ENCODE measurements at places on chromosomes 4 and X.

- peak; percentile 82 for ATAC-seq
Observed at GRCh38 chr4:37666625-37667071, 19.5 kb downstream of the RELL1 start.

- peak; percentile 47 for ATAC-seq
Observed at GRCh38 chrX:38561951-38562719, 793 bp downstream of the TSPAN7 start.

- no peak for ATAC-seq
Observed at GRCh38 chr4:151105454-151106032, 6.1 kb downstream of the RPS3A start.

DNA sequence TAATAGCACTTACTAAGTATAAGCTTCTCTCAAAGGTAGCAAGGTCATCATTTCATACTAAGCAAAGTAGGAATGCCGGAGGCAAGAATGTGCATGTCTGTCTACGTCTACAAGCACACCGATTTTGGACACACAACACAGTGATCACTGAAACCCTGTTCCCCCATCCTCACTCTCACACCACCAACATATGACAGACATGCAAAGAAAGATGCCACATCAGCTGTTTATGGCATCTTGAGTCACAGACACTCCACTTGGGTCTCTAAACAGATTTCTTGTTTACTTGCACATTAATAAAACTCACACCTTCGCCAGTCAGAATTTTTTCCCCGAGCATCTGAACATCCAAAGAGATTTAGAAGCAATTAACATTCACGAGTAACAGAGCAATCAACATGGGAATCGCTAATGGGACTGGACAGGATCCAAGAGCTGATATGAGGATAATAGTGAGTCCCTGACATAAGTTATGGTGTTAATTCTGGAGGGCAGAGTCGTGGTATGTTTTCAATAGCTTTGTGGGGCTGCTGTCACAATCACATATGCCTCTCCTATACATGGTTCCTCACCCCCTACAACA, 324.1 kb downstream of the DHX15 start:
- no peak for ATAC-seq

GRCh38 chr4:19304028-19304427, 947.7 kb upstream of the SLIT2 start:
- ATAC-seq: no peak

- peak; percentile 68 for ATAC-seq
Observed at GRCh38 chrX:87664381-87664780, 146.8 kb downstream of the KLHL4 start.

DNA sequence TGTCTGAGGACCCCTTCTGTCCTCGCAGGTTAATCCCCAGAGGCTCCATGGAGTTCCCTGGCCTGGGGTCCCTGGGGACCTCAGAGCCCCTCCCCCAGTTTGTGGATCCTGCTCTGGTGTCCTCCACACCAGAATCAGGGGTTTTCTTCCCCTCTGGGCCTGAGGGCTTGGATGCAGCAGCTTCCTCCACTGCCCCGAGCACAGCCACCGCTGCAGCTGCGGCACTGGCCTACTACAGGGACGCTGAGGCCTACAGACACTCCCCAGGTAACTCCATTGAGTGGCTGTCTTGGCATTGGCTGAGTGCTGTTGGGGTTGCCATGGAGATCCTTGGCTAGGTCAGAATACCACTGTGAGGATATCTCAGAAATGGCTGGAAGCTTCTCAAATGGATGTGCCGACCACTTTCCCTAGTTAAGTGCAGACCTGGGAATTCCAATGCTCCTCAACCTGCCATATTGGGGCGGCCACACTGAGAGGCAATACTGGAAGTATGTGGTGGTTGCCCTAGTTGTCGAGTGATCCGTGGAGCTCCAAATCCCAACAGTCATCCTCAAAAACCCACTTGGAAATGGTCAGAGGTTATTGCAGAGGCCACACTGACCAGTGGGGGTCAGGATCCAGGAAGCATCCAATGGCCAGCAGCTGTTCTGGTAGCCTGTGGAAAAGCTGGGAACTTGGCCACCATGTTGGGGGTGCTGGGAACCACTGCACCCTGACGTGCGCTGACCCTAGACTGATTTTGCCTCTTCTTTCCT, 4.9 kb downstream of the GATA1 start:
- no peak for ATAC-seq

DNA sequence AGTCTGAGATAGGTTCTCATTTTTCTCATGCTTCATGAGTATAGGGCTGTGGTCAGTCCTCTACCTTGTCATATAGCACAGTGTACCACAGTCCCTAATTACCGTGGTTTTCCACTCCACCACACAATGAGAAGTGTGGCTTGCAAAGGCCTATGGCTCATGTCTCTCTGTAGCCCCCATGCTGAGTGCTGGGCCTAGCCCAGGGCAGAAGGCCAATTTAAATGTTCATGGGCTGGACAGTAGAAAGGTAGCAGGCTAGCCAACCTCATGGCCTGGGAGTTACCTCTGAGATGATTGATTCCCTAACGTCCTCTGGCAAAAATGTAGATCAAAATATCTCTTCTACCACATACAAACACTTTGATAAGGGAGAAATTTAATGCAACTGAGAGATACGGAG, 222.5 kb downstream of the AFF2 start:
- ATAC-seq: no peak

- ATAC-seq: no peak
Observed at GRCh38 chr4:24781999-24782745, 13.2 kb upstream of the SOD3 start.

DNA sequence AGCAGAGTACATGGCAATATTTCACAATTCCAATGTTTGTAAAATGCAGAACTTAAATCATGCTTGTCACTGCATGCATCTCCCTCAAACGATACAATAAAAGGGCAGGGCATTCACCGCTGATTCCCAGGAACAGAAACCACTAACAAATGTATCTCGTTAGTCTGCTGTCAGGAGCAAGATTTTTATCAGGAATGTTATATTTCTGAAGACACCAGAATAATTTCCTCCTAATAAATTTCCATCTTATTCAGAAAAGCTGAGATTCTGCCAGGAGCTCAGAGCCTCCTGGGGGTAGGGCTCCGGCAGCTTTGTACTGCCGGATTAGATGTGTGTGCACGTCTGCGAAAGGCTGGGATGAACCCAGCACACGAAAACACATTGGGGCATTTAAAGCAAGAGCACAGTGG, 54.0 kb upstream of the LDB2 start:
- peak; percentile 94 for ATAC-seq

- no peak for ATAC-seq
Observed at GRCh38 chr4:98150092-98150761, 7.0 kb upstream of the STPG2 start.

- peak; percentile 4 for ATAC-seq
Observed at GRCh38 chr4:74098427-74098994, 484 bp downstream of the CXCL2 start.

DNA sequence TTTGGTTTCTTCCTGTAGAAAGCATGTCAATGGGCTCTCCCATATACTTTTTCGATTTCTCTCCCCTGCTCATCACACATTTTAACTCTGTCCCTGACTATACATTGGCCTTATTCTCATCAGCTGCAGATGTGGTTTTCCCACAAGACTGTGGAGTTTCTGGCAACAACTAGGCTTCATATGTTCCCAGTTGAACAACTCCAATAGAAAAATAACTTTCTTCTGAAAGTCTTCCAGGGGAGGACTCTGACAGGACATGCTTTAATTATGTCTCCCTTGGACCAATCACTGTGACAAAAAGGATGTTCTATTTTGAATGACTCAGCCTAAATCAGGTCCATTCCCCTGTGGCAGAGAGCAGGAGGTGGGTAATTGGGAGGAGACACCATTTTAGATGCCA, 28.1 kb downstream of the SPANXC start:
- peak; percentile 47 for ATAC-seq

GRCh38 chr4:163556177-163556576, 61.7 kb downstream of the TMA16 start:
- peak; percentile 66 for ATAC-seq

GRCh38 chrX:49174723-49175122, 3.0 kb downstream of the PLP2 start:
- ATAC-seq: no peak

DNA sequence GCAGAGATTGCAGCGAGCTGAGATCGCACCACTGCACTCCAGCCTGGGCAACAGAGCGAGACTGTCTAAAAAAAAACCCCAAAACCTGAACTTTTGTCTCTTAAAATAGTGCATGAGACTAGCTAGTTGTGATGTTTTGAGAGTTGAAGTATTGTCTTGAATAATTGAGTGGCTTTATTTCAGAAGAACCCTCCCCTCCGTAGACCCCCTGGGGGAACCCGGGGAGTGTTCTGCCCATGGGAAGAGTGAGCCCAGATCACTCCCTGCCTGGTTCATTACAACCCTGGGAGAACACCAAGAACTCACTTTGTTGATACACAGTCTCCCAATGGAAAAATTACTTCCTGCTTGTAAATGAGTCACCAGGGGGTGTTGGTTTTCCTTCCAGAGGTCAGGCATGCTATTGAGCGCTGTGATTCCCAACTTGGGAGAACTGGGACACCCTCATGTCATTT, 65.3 kb upstream of the SHISA3 start:
- no peak for ATAC-seq

- no peak for ATAC-seq
Observed at GRCh38 chr4:90189946-90190345, 62.8 kb downstream of the CCSER1 start.

GRCh38 chrX:98605941-98606340, 1722.2 kb downstream of the RPA4 start:
- ATAC-seq: no peak

DNA sequence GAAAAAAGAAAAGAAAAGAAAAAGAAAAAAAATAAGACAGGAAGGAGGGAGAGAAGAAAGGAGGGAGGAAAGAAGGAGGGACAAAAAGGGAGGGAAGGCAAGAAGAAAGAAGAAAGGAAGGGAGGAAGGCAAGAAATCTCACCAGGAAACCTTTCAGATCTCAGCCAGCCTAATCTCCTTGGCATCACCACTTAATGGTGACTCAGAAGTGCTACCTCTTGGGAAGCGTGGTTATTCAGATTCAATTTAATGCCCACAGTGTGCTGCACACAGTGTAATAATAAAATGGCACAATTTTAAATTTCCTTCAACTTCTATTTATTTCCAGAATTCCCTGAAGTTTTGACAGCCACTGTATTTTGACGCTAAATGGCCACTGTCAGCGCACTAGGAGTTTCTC, 50.3 kb downstream of the DKK2 start:
- peak; percentile 81 for ATAC-seq

GRCh38 chr4:122822466-122822865, 4.2 kb upstream of the FGF2 start:
- ATAC-seq: no peak

DNA sequence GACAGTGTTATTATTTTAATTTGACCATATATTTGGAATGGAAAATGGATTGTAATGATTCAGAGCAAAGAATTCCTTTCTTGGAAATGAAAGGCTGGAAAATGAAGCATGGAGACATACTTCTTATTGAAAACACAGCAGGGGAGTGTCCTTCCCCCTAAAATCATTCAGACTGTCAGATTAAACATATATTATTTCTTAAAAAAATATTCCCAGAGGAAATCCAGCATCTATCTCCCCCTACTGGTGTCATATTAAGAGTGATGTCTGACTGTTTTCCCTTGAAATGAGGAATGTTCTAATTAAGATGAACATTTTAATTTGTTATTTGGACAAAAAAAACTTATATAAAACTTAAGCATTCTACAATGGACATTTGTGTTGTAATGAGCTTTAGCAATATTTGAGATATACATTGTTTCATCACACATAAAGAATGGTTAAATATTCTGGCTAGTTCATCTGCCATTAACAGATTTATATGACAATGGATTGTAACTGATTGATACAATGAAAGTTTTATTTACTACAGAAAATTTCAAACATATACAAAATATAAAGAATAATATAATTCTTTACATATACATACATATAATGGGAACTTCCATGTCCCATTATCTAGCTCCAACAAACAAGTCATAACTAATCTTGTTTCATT, 264.6 kb downstream of the SPRY1 start:
- ATAC-seq: no peak

GRCh38 chrX:154658957-154659356, 5.6 kb upstream of the CTAG2 start:
- ATAC-seq: no peak

GRCh38 chr4:86657910-86658309, 63.8 kb downstream of the PTPN13 start:
- no peak for ATAC-seq

DNA sequence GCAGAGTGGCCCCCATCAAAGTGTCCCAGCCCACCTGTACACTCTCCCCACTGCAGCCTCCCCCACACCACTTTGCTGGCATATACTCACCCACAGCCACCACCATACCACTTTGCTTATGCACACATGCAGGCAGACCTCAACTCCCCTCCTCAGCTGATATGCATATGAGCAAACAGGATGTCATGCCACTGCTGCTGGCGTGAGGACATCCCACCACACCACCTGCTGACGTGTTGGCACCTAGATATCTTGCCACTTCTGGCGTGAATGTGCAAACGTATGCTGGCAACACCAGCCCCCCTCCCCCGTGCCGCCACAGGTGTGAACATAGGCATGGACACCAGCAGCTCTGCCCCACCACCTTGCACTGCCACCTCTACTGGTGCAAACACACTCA, 22.4 kb upstream of the MAGEA8 start:
- ATAC-seq: no peak

GRCh38 chrX:16205840-16206239, 38.6 kb downstream of the MAGEB17 start:
- no peak for ATAC-seq

- ATAC-seq: no peak
Observed at GRCh38 chrX:123108513-123109427, 75.3 kb upstream of the GRIA3 start.

DNA sequence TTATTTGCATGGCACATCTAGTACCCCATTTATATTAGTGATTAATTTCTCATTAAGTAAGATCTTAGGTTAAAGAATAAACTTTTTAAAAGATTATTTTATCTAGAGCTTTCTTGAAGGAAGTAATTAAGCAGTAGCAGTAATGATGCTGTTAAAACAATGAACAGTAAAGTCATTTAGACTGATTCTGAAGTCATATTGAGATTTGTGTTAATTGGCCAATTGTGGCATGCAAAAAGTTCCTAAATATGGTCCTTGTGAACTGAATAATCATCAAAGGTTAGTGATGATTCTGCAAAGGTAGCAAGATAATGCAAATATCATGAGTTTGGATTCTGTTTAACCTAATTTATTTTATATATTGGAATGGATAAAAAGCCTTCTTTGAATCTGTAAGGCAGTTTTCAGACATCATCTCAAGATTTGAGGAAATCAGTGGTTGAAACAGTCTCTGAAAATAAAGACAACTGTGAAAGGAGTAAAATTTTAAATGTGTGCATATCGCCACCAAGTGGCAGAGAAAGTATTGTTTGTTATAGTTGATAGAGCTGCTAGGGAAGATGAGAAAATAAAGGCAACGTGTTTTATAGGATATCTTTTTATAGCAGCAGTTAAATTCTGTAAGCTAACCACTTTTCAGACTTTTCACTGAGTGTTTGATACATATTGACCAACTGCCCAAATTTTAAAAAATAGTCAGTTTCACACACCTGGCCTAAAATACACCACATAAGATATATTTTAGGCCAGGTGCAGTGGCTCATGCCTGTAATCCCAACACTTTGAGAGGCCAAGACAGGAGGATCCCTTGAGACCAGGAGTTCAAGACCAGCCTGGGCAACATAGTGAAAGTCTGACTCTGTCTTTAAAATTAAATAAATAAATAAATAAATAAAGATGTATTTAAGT, 79.6 kb downstream of the CCKAR start:
- peak; percentile 89 for ATAC-seq

Data from SK-N-SH treated with all-trans-retinoic acid at 6 μM for 48 hours (cell line).